NCI-H1105 treated with DMSO at 0.1 percent for 48 hours (cell line): ENCODE measurements at places on chromosomes 12 and 14.

DNA sequence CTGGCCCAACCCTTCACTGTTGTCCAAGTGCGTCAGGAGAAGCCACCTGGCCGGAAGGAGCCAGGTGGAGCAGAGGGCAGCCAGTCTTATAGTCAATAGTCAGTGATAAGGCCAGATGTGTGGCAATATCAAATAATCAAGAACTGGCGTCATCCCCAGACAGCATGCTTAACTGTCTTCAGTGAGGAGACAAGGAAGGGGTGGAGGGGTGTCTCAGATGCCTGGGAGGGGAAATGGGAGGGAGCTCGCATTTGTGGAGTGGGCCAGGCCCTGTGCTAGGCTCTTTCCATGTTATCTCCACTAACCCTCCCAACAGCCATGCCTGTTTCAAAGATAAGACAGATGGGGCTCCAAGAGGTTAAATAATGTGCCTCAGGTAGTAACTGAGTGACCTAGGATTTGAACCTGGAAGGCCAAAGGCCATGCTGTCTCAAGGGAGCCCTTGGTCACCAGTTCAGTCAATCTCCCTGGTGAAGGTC is 48.9 kb upstream of the FOS start:
- DNase-seq: no peak

DNA sequence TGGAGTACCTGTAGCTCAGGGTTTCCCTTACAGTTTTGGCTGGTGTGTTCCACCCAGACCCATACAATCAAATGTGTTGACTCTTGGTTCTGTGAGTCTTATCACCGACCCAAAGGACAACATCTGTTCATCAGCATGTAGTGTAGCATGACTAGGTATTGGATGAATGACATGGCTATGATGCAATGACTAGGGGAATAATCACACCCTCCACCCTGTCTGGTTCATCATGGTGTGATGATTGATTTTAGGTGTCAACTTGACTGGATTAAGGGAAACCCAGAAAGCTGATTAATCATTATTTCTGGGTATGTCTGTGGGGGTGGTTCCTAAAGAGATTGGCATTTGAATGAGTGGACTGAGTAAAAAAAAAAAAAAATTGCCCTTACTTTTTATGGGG is 311.3 kb downstream of the DPF3 start:
- DNase-seq: no peak

DNA sequence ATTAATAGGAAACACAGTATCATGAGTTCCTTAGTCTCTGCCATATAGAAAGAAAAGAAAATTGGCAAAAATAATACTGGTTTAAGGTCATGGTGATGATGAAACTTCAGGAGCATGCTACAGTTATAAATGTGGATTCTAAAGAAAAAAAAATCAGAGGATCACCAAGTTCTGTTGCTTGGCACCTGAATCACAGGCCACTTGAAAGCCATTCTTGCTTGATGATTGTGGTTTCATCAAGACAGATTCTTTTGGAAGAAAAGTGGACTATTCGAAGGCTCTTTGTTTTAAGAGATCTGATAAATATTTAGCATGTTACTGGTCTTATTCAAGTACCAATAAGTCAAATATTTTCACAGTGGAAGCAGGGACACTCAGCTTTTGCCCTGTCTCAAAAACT is 148.9 kb downstream of the SAMD4A start:
- no peak for DNase-seq

- DNase-seq: no peak
Measured at GRCh38 chr12:45284096-45284901, 68.4 kb downstream of the ANO6 start.

- no peak for DNase-seq
Measured at GRCh38 chr12:68912916-68913315, 20.1 kb downstream of the CPM start.

GRCh38 chr14:100525615-100526014 is 61.6 kb downstream of the BEGAIN start:
- DNase-seq: no peak

- DNase-seq: no peak
Measured at GRCh38 chr12:75444429-75445136, 36.0 kb upstream of the GLIPR1 start.

- DNase-seq: no peak
Measured at GRCh38 chr12:104133866-104134265, 4.1 kb downstream of the NFYB start.

- DNase-seq: no peak
Measured at GRCh38 chr12:116010467-116010866, 267.0 kb downstream of the MED13L start.

GRCh38 chr12:92537290-92537960 is 165.4 kb upstream of the PLEKHG7 start:
- no peak for DNase-seq

DNA sequence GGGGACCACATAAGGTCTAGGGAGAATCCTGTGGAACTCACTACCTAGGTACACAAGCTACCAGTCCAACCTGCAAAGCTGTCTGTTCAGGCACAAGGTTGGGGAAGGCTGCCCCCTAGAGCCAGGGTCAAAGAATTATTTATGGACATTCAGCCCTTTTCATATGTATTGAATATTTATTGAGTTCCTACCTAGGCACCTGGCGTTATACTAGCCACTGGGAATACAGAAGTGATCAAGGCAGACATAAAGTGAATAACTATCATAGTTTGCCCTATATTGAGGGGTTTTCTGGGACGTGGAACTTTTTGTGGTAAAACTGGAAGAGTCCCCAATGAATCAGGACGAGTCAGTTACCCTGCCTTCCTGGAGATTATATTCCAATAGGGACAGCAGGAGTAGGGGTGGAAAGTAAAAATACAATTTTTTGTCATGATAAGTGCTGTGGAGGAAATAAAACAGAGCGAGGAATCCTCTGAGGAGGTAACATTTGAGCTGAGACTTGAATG is 5.8 kb upstream of the SLC48A1 start:
- peak; percentile 25 for DNase-seq

GRCh38 chr12:72134246-72135020 is 137.7 kb upstream of the TRHDE start:
- no peak for DNase-seq

- no peak for DNase-seq
Measured at GRCh38 chr12:27869567-27869966, 89.5 kb upstream of the MANSC4 start.

GRCh38 chr14:46432516-46432915 is 219.1 kb downstream of the RPL10L start:
- DNase-seq: no peak

- DNase-seq: no peak
Measured at GRCh38 chr12:113151655-113152054, 2.1 kb downstream of the CFAP73 start.

GRCh38 chr12:113422886-113423669 is 898 bp downstream of the SDSL start:
- DNase-seq: no peak

GRCh38 chr12:6090803-6091202 is 33.7 kb downstream of the VWF start:
- DNase-seq: no peak

- DNase-seq: no peak
Measured at GRCh38 chr14:38189930-38190726, 17.6 kb upstream of the SSTR1 start.

DNA sequence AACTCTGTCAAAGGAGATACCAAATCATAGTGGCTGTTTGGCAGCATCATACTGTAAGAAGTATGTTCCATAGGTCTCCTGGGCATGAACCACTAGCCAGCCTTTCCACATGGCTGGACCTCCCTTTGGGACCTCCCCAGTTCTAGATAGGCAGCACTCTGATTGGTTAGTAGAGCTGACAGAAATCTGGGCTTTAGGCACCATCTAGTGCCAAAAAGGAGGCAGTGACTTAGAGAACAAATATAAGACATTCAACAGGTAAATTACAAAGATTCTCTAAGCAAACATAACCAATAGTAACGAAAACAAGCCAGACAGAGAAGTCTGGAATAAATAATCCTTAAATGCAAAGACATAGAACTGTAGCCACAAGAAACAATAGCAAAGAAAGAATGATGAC is 148.0 kb upstream of the PDE3A start:
- DNase-seq: peak; percentile 34

DNA sequence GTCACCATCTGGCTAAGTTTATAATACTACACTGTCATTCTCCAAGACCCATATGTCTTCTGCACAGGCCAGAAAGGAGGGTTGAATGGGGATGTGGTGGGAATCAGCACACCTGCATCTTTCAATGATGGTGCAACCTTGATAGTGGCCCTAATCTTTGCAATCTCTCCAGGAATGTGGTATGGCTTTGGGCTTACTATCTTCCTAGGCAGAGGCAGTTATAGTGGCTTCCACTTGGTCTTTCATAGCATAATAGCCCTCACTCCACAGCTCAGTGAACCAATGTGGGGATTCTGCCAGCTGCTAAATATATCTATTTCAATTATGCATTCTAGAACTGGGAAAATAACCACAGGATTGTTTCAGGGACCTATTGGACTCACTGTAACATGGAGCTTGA is 61.8 kb upstream of the ATP2B1 start:
- DNase-seq: no peak

DNA sequence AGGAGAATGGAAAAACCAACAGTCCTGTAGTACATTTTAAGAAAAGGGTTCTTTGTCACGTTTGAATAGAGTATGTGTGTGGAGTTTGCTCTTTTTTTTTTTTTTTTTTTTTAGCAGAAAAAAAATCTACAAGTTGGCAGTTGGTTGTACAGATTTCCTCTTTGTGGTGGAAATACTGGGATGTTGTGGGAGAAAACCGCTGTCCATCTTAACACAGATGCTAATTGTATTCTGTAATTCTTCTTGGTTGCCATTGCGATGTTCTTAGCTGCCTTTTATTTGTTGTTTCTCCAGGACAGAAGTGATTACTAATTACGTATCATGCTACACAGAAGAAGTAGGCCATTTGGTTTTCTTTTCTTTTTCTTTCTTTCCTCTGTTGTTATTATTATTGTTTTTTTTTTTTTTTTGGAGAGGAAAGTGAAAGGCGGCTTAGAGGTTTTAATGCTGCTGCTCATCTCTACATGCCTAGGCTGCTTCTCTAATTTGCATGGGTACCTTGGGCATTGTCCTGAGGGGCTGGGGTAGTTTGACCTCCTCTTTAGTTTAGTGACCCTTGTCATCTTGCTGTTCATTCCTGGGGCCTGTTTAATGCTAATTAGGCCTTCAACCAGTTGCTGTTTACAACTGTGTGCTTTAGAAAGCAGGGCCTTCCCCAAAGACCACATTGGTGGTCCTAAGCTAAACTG is 94.7 kb downstream of the TMTC2 start:
- no peak for DNase-seq

GRCh38 chr12:43015090-43015737 is 425.7 kb upstream of the PRICKLE1 start:
- DNase-seq: no peak

- peak; percentile 90 for DNase-seq
Measured at GRCh38 chr12:10613349-10614055, at the start of gene MAGOHB. Gene MAGOHB, minus strand, starts transcription at chr12:10613609. Its CDS starts 77 bp downstream, at chr12:10613532.

DNA sequence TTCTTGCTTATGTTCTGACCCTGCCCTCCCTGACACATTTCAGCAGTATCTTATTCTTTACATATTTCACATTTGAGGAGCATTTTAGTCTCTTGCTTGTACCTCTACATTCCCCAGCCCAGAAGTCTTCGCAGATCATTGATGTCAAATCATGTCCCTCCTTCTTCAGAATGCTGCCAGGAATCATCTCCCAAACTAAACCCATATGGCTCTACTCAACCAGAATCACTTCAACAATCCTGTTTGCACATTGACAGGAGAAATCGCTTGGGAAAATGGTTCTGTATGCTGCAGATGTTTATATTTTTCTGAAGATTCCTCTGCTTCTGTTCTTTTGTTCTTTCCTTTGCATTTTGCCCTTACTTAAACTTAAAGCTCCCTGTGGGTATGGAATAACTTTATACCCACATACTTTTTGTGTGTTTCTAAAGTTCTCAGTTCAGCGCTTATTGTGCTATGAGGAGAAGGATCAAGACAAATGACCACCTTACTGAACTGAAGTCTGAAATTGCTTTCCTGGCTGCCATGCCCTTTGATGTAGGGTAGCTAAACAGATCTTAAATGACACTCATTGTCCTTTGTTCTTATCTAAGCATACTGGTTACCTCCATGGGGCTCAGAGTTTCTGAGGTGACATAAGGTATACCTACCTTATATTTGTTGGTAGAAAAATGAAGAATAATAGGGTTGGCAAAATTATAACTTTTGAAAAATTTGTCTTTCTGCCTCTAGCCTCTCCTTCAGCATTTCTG is 134.6 kb downstream of the SLC25A21 start:
- DNase-seq: no peak

DNA sequence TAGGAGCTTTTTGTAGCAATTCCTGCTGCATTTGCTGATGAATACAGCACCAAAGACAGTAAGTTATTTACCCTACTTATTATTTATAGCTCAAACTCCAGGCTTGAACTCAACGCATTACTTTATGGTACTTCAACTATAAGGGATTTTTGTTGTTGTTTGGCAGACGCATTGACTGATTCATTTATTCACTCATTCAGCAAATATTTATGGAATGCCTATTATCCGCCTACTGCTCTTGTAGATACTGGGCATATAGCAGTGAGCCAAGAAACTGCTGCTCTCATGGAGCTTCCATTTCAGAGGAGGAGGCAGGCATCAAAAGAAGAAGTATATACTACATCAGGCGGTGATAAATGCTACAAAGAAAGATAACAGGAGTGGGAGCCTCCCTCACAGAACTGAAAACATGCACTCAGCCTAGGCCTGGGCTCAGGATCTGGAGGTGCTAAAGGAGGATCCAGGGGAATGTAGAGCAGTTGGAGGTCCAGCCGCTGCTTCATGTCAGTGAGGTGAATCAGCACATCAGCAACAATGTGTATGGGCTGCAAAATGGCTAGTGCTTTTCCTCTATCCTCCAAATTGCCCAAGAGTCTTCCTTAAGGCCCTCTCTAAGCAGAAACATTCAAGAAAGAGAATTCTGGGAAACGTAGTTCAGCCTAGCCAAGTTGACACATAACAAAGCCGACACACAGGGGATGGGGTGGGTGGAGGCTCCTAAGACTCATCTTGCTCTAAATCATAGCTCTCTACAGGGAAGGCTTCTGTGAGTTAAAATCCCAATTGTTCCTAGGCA is 157.5 kb downstream of the NRXN3 start:
- no peak for DNase-seq

GRCh38 chr12:95633732-95634465 is 82.6 kb upstream of the USP44 start:
- no peak for DNase-seq

- DNase-seq: no peak
Measured at GRCh38 chr12:10102322-10102721, 3.5 kb upstream of the CLEC1A start.

DNA sequence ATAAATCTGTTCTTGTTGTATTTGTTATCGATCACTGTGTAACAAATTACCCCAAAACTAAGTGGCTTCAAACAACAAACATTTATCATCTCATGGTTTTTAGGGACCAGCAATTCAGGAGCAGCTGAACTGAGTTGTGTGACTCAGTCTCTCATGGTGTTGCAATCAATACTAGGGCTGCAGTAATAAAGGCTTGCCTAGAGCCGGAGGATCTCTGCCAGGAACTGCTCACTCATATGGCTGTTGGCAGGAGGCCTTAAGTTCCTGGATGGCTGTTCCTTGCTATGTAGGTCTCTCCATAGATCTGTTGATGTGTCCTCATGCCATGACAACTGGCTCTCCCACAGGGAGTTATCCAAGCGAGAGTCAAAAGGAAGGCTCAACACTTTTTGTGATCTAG is 3.8 kb upstream of the PSMC6 start:
- no peak for DNase-seq

- no peak for DNase-seq
Measured at GRCh38 chr14:52272375-52272774, 4.9 kb downstream of the PTGDR start.
